Fibroblast of villous mesenchyme (primary cell): ENCODE measurements at places on chromosomes 3 and 15. TPM values are rescaled to one million over a fixed set of nuclear protein-coding genes. Genes with fewer than 3 reads are reported as not detected.

FAM131A gene
- total RNA-seq: 13.9 and 17.3 TPM in 2 replicates

KCTD6 gene
- total RNA-seq: 8.1 and 10.4 TPM in 2 replicates

ZBTB47 gene
- 25.4 and 25.9 TPM in 2 replicates for total RNA-seq

VIPR1 gene
- total RNA-seq: 0.32 TPM in 1 of 2 replicates, not detected in the other

DNAH12 gene
- under 0.01 TPM in 2 replicates for total RNA-seq

TBCCD1 gene
- total RNA-seq: 10.3 and 25.9 TPM in 2 replicates

GOLGA6L4 gene
- total RNA-seq: 1.3 TPM in 2 replicates

NUP210 gene
- total RNA-seq: under 0.01 TPM in 1 of 2 replicates, not detected in the other
